Activated CD4-positive, alpha-beta T cell treated with anti-CD3 and anti-CD28 coated beads, Interleukin-2, amount 10 ng/mL, durations not matched to agents 24 days and 14 days (primary cell): ENCODE measurements at places on chromosomes 5 and 9. TPM values are rescaled to one million over a fixed set of nuclear protein-coding genes. Genes with fewer than 3 reads are reported as not detected.

PTGDS gene
- total RNA-seq: not detected in 2 replicates

GAS1 gene
- 0.14 TPM in 2 replicates for total RNA-seq

PTGES gene
- total RNA-seq: 0.09 and 0.12 TPM in 2 replicates

LVRN gene
- not detected in 2 replicates for total RNA-seq

TRIM7 gene
- total RNA-seq: 2.7 TPM in 2 replicates

GABRA1 gene
- total RNA-seq: not detected in 2 replicates

HAUS6 gene
- total RNA-seq: 32.2 and 34.3 TPM in 2 replicates

DNA sequence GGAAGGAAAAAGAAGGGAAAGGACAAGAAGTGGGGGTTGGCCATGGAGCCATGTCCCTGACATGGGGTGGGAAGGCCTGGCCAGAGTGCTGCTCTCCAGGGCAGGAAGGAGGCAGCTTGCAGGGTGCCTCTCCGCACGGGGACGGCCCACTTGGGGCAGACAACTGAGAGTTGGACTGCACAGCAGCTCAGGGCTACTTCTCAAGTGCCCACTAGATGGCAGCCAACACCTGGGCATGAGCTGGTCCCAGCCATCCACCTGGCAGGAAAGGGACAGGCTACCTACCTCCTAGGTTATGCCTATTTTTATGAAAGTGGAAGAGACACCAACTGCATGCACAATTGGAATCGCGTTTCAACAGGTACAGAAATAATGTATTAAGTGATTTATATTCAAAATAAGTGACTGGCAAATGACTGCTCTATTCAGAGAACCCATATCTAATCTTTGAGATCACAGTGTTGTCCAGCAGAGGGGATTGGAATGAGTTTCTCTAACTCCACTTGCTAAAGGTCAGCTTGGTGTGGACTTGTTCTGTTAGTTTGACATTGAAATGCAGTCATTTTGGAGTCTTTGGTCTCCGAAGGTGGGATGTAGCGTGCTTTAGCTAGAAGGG, 113.4 kb downstream of the SYK start:
- peaks cover 6% of the 10 kb centered on the region for H3K4me1 ChIP-seq
- DNase-seq: peak; percentile 91
- H3K36me3 ChIP-seq: no peaks in the 10 kb centered on the region
- no peak overlapping the region for H3K4me3 ChIP-seq
- peak overlapping the region; percentile 73 for H3K27ac ChIP-seq

- H3K27ac ChIP-seq: no peak overlapping the region
- H3K36me3 ChIP-seq: no peaks in the 10 kb centered on the region
- no peaks in the 10 kb centered on the region for H3K27me3 ChIP-seq
- DNase-seq: no peak
- H3K4me3 ChIP-seq: no peak overlapping the region
Measured at GRCh38 chr9:116166713-116167112, 13.1 kb downstream of the PAPPA start.

- peaks cover 8% of the 10 kb centered on the region for H3K36me3 ChIP-seq
- DNase-seq: peak; percentile 60
- peak overlapping the region; percentile 22 for H3K27ac ChIP-seq
Measured at GRCh38 chr5:73387149-73387591, 61.4 kb downstream of the FOXD1 start.

- no peaks in the 10 kb centered on the region for H3K4me1 ChIP-seq
- H3K27ac ChIP-seq: no peak overlapping the region
- H3K36me3 ChIP-seq: no peaks in the 10 kb centered on the region
- DNase-seq: no peak
- no peaks in the 10 kb centered on the region for H3K27me3 ChIP-seq
- H3K4me3 ChIP-seq: no peak overlapping the region
Measured at GRCh38 chr5:7541898-7542297, 146.0 kb downstream of the ADCY2 start.

GRCh38 chr9:96413302-96414221, 4.6 kb downstream of the ZNF367 start:
- DNase-seq: peak; percentile 72
- no peaks in the 10 kb centered on the region for H3K27me3 ChIP-seq
- H3K4me1 ChIP-seq: peaks cover 39% of the 10 kb centered on the region
- peak overlapping the region; percentile 71 for H3K27ac ChIP-seq

DNA sequence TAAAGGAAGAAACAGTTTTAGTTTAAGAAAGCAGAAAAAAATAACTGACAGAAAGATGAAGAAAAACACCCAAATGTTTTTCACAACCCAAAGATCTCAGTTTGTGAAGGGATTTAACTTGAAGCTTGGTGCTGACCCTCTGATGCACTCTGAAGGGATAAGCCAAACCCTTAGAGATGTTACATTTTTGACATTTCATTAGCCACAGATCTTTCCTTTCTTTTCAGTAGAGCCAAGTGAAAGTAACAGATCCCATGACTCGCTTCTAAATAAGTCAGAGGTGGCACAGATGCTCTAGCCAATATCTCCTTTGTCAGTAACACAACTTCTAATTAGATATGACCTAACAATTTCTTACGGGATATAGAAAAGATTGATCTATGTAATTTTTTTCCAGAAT, 394.5 kb upstream of the EDIL3 start:
- no peak overlapping the region for H3K4me3 ChIP-seq
- no peaks in the 10 kb centered on the region for H3K4me1 ChIP-seq
- no peak for DNase-seq
- no peaks in the 10 kb centered on the region for H3K36me3 ChIP-seq

GRCh38 chr5:34501016-34501415, 155.1 kb upstream of the RAI14 start:
- peaks cover 8% of the 10 kb centered on the region for H3K4me1 ChIP-seq
- H3K4me3 ChIP-seq: no peak overlapping the region
- DNase-seq: no peak
- H3K27me3 ChIP-seq: peaks cover 8% of the 10 kb centered on the region
- no peak overlapping the region for H3K27ac ChIP-seq

DNA sequence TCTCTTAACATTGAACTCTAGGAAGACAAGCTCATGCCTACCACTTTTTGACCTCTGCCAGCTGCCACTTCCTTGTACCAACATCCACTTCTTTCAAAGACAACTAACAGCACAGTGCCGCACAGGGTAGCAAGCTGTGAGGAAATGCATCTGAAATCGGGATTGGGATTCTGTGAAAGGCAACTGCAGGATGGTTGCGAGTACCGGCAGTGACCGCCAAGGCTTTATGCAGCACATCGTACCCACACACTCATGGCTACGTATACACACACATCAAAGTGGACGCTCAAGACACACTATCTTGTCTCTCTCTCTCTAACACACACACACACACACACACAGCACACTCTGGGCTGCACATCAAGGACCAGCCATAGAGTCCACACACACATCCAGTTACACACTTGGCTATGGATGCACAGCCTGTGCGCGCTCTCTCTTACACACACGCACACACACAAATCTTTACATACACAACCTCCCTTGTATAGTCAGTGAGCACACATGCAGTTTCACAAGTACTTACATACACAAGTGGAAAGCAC, 964 bp downstream of the HTR4 start:
- no peaks in the 10 kb centered on the region for H3K36me3 ChIP-seq
- H3K4me3 ChIP-seq: no peak overlapping the region
- no peaks in the 10 kb centered on the region for H3K4me1 ChIP-seq

GRCh38 chr9:94911211-94911610, 184.7 kb downstream of the AOPEP start:
- no peak overlapping the region for H3K27ac ChIP-seq
- no peaks in the 10 kb centered on the region for H3K27me3 ChIP-seq
- DNase-seq: no peak
- no peak overlapping the region for H3K4me3 ChIP-seq

DNA sequence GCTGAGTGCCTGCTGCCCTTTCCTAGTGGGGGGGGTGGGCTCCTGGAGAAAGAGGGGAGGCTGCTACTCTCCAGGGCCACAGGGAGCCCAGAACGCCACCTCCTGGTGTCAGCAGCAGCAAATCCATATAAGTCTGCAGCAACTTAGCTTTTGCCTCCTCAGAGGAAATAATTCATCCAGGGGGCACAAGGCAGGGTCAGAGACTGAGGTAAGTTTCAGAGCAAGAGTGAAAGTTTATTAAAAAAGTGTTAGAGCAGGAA, 4.0 kb upstream of the CLPTM1L start:
- no peak for DNase-seq
- no peak overlapping the region for H3K4me3 ChIP-seq
- H3K27me3 ChIP-seq: peaks cover 8% of the 10 kb centered on the region
- H3K36me3 ChIP-seq: peaks cover 4% of the 10 kb centered on the region
- H3K27ac ChIP-seq: no peak overlapping the region
- peaks cover 13% of the 10 kb centered on the region for H3K4me1 ChIP-seq

DNA sequence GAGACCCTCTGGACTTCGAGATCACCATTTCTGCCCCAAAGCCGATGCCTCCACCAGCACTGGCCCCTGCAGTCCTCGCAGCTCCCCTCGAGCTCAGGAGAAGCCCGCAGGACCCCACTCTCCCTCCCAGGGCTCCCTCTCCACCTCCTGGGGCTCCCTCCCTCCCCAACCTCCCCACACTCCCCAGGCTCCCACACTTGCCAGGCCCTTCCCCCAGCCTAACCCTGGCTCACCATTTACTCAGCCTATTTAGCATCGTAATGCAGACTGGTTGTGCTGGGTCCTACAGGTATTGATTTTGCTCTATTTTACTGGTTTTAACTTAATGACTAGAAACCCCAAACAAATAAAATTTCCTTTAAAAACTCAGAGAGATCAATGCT, 23.7 kb upstream of the TMEM250 start:
- no peaks in the 10 kb centered on the region for H3K36me3 ChIP-seq
- DNase-seq: no peak
- no peaks in the 10 kb centered on the region for H3K4me1 ChIP-seq

GRCh38 chr9:22002038-22002437, 7.1 kb downstream of the CDKN2B start:
- peaks cover 3% of the 10 kb centered on the region for H3K36me3 ChIP-seq
- H3K4me3 ChIP-seq: no peak overlapping the region
- no peak for DNase-seq
- H3K27me3 ChIP-seq: peaks cover 78% of the 10 kb centered on the region
- H3K27ac ChIP-seq: no peak overlapping the region

GRCh38 chr5:177023303-177023664, 788 bp downstream of the ZNF346 start:
- peaks cover 33% of the 10 kb centered on the region for H3K4me1 ChIP-seq
- H3K27me3 ChIP-seq: no peaks in the 10 kb centered on the region
- H3K4me3 ChIP-seq: peak overlapping the region; percentile 95
- H3K27ac ChIP-seq: peak overlapping the region; percentile 90
- peak; percentile 72 for DNase-seq

DNA sequence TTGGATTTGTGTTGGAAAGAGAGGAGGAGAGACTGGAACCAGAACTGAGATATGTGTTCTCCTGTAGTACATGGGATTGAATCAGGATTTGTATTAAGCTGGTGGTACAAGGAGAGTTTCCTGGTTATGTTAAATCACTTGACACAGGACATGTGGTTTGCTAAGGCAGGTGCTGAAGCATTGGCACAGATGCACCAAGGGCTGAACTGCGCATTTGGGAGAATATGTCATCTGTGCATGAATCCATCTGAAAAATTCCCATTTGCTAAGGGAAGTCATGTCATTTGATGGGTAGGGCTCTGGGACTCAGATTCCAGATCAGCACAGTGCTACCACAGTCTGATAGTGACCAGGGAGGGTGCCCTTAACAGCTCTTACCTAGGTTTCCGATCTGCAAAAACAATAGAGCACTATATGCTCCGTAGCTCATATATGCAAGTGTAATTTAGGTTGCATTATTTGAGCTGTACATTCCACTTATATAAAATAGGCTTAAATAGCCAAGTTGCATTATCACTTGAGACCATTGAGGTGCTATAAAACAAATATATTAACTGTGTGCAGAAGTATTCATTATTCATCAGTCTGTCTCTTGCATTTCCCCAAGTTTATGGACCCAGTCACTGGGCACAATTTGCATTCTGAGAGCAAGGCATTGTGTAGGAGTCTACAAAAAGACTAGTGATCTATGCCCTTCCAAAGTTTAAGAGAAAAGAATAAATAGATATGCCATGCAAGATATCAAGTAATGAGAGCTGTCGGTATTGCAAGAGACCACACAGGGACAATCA, 55.2 kb downstream of the ADAMTS16 start:
- H3K27me3 ChIP-seq: no peaks in the 10 kb centered on the region
- no peak overlapping the region for H3K27ac ChIP-seq
- DNase-seq: no peak
- no peaks in the 10 kb centered on the region for H3K36me3 ChIP-seq
- H3K4me3 ChIP-seq: no peak overlapping the region
- H3K4me1 ChIP-seq: no peaks in the 10 kb centered on the region

DNA sequence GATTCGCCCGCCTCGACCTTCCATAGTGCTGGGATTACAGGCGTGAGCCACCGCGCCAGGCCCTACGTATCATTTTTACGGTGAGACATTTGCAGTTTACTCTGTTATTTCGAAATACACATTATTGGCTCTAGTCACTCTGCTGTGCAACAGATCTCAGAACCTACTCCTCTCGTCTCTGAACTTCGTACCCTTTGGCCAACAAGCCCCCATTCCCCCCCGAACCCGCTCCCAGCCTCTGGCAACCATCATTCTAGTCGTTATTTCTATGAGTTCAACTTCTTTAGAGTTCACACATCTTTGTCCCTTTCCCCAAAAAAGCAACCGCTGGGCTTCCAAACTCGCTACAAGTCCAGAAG, 735 bp downstream of the PTGR1 start:
- H3K27me3 ChIP-seq: peaks cover 33% of the 10 kb centered on the region
- no peaks in the 10 kb centered on the region for H3K36me3 ChIP-seq
- DNase-seq: peak; percentile 56
- H3K4me3 ChIP-seq: peak overlapping the region; percentile 89
